ENCODE measurements at places on chromosomes 16 and 17.

DNA sequence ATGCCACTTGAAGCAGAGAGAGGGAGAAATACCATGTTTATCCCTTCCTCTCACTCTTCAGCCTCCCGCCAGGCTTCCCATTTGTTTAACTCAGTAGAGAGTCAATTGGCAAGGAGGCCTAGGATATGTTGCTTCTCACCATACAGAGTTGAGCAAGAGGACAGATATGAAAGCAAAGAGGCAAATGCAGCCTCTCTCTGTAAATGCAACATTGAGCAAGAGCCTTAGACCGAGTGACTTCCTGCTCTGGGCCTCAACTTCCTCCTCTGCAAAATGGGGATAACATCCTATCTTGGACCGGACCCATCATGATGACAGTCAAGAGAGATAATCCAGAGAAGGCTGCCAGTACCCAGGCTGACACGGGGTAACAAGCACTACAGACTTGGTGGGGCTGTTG, 36.8 kb downstream of the SOCS1 start:
- DNase-seq, result no peak

DNA sequence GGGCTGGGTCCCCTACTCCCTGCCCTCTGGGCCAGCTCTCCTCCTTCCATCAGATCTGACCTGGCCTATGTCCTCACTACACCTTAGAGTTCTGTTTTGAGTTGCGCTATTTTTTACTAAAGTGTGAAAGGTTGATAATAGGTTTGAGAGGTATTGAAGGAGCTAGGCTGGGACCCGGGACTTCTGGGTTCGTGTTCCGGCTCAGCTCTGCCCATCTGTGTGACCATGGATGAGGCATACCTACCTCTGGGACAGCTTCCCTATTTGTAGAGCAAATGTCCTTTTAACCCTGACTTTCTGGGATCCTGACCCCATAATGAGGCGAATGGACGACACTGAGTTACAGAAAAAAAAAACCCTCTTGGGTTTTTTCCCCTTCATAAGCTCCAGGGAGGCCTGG, 36.0 kb downstream of the IL21R start:
- no peak for DNase-seq

- DNase-seq, result no peak
These were observed 178.0 kb downstream of the RPTOR start for GRCh38 chr17:80722661-80723060.

GRCh38 chr16:2513405-2514332, at the start of gene ATP6V0C:
Gene ATP6V0C (plus strand): TSS chr16:2513952. CDS start chr16:2514104, 152 bp downstream.
- DNase-seq, result peak; percentile 74

DNA sequence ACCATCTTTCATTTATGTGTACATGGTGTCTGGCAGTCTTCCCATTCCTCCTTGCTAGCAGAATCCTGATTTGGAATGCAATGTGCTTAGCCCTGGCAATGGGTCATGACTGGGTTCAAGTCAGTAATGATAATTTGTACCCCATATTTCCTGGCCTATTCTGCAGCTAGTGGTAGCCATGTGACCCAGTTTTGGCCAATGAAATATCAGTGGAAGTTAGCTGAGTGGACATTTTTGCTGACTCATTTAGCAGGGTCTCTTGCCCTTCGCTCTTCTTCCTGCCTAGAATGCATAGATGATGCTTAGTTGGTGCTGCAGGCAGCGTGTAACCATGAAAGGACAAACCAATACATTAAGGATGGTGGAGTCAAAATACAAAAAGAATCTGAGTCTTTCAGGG, 78.8 kb upstream of the AKTIP start:
- DNase-seq, result no peak

- no peak for DNase-seq
These were observed 10.0 kb upstream of the CLUH start for GRCh38 chr17:2721603-2722002.

DNA sequence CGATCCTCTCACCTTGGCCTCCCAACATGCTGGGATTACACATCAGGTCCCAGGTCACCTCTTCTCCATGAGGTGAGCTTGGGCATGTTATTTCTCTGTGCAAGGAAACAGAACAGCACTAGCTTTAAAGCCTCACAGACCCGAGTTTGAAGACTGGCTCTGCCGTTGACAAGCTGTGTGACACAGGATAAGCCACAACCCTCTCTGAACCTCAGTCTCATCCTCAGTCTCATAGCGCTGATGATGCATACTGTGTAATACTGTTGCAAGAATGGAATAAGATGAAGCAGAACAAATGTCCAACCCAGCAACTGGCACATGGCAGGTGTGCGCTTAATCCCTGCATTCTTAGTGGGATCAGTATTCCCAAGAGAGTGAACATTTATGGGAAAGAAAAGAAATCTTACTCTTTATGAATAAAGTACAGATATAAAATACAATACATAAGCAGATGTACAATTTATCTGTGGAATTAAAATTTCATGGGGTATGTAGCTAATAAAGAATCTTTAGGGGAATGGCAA, 43.5 kb downstream of the ABAT start:
- no peak for DNase-seq

- DNase-seq, result no peak
These were observed 149.4 kb downstream of the RBFOX1 start for GRCh38 chr16:7482032-7482431.

GRCh38 chr16:17244872-17245551, 225.7 kb downstream of the XYLT1 start:
- DNase-seq, result no peak

GRCh38 chr17:76709077-76709950, 1.5 kb downstream of the MXRA7 start:
- DNase-seq, result peak; percentile 90

- no peak for DNase-seq
These were observed 2.3 kb downstream of the SLC38A8 start for GRCh38 chr16:84040226-84040822.

DNA sequence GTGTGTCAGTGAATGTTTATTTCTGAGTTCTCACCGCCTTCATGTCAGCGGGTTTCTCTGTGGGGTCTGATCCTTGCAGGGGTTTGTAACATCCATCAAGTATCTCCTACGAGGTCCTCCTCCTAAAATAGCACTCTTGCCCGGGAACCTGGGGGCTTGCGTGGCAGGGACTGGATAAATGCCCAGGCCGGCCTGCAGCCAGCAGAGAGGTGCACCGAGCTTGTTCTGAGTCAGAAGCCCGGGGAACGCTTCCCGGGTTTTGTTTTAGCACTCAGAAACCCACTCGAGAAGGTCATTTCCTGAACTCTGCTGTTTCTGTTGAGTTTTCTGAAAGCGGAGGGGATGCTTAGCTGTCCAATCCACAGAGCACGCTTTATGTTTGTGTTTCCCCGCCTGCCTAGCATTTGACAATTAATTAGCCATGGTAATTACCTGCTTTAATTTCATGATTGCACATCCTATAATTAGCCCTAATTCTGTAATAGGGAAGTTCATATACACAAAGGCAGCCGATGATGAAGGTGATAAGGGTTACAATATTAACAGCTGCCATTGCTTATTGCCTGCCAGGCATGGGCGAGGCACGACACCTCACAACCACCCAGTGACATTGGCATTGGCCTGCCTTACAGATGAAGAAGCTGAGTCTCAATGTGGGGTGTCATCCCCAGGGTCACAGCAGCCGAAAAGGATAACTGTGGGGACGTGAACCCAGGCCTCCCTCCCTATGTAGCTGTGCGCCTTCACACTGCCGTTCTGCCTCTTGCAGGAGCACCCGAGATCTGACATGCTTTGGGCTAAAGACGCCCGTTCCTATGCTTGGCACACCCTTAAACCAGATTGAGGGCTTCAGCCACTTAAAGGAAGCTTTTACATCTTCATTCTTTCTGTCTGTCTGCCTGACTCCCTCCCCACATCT, 333.1 kb downstream of the CPPED1 start:
- no peak for DNase-seq

DNA sequence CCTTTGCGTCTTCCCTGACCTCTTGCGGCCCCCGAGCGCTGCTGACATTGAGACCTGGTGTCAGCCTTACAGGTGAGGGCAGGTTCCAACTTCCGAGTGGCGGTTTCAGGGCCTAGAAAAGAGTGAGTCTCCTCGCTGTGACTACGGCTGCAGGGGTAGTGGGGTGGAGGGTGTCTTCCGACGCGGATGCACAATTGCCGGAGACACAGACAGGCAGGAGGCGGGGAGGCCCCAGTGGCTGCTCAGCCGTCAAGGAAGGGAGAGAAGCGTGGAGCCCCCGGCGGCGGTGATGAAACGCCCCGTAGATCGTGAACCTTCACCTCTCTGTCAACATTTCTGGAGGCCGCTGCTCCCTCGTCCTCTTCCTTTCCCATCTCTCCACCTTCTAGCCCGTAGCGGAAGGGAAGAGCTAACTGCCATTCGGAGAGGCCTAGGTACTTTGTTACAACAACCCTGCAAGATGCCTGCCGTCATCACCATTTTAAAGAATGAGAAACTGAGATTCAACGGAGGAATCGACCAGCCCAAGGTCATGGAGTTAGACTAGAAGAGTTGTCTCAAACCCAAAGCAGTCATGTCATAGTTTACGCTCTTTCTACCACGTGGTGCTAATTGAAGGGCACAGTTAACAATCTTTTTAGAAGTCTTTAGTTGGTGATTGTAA, 485 bp downstream of the DNAJA3 start:
- DNase-seq, result no peak

DNA sequence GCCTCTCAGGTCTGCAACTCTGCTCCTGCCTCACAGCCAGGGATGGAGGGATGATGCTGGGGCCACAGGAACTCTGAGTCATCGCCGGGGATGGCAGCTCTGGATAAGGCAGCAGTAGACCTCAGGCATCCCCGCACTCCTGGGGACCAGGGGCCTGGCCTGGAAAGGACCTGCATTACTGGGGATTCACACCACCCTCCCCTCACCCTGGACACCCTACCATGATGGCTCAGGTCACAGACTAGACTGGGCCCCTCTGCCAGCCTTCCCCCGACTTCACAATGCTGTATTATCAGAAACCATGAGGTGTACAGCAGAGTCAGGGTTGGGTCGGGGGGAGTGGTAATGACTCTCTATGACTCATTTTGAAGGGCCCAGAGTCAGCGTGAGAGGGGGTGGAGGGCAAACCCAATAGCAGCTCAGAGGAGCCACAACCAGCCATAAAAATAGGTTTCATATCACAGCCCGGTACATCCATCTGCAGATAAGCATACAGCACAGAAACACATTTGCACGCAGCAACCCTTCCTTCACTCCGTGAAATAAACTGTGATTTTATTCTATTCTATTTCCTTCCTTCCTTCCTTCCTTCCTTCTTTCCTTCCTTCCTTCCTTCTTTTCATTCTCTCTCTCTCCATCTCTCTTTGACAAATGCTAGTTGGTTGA, 28.8 kb downstream of the DYNLRB2 start:
- peak; percentile 57 for DNase-seq

DNA sequence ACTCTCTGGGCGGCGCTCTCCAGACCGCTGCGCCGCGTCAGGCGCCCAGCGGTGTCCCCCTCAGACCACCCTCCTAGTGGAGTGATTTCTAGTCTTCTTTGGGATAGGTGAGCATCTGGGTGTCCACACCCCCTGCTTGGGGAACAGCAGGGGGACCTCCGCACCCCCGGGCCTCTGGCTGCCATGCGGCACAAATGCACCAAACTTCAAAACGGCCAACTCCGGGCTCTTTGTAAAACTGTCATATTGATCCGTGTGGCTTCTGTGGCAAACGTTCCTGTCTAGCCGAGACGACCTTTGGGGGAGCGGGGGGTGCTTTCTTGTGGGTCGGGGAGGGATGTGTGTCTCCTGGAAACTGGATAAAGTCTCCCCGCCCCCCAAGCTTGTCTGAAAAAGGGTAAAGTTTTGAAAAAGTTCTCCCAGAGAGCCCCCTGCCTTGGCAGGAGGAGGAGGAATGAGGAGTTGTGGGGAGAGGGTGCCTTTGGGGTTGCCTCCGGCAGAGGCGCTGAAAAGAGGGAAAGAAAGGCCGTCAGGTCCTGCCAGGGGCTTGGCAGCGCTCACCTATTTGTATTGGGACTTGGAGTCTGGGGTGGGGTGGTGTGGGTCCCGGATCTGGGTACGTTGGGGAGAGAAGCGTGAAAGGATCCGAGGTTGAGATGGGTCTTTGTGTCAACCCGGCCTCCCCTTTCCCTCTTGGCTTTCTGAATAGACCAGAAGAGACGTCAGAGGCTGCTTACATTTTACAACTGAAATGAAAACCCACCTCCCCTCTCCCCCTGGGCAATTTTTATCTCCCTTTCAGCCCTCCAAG, 2.2 kb upstream of the CHD3 start:
- no peak for DNase-seq

DNA sequence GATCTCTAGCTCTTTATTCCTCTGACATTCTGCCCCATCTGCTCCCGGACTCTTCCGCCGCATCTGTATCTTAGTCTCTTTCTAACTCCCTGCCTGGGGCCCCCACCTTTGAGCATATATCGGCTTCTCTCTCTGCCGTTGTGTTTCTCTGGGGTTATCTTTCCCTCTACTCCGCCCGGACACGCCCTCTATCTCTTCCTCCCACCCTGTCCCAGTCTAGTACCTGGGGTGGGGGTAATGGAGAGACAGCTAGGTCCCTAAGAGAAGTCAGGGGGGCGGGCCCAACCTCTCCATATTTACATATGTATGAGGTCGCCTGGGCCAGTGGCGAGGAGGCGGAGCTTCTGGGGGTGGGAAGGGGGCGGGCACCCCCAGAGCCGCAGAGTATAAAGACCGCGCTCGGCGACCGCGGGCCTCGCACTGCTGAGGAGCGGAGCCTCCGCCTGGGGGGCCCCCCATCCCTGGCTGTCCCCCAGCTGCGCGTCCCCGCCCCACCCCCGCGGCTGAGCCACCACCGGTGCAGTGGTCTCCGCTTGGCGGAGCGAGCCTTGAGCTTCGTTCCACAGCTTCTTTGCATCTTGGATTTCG, at the start of gene ATP1B2:
Gene ATP1B2 (plus strand): TSS at position 418 of the 588 bp plus-strand sequence. CDS start 593 bp downstream, outside the sequence.
- no peak for DNase-seq

GRCh38 chr17:37791447-37792399, 46.9 kb upstream of the HNF1B start:
- peak; percentile 37 for DNase-seq

DNA sequence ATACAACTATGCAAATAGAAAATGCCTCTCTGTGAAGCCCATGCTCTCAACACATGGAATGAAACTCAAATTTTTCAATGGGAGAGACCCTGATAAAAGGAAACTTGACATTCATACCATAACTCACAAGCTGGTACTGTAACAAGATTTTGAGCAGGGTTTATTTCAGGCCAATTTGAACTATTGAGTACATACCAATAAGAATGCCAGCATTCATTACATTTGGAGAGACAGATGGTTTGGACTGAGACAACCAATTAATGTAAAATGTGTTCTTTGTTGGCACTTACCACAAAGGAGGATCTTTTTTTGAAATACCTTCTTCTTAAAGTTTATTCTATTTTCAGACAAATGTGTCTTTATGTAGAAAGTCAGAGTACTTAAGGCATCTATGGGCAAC, 1357.0 kb upstream of the GOT2 start:
- DNase-seq, result no peak

- peak; percentile 18 for DNase-seq
These were observed 74.1 kb downstream of the MYH11 start for GRCh38 chr16:15782573-15783365.

GRCh38 chr17:40520991-40521453, 19.6 kb upstream of the TNS4 start:
- no peak for DNase-seq

All from amniotic epithelial cell (primary cell).